ENCODE measurements at places on chromosomes 5 and 9.

- DNase-seq: no peak
Observed at GRCh38 chr5:96924016-96924443, 11.8 kb upstream of the LNPEP start.

GRCh38 chr9:32986971-32987370 lies 14.5 kb downstream of the APTX start:
- no peak for DNase-seq

DNA sequence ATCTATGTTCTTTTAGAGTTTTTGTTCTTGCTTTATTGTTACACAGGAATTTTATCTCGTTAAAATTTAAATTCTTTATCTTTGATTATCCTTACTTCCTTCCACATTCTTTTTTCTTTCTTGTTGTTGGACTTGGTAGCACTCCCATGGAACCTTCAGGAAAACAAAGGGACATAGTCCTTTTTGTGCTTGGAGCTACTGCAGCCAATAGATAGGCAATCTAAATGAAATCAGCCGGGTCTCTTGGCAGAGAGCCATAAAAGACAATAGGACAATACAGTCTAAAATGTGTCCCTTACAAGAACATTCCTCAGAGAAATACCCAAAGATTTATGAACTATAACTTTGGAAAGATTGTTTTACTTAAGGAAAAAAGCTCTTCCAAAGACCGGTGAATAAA lies 548.1 kb upstream of the C9orf72 start:
- DNase-seq: no peak

- no peak for DNase-seq
Observed at GRCh38 chr9:127953768-127954505, 16.3 kb upstream of the DPM2 start.

- DNase-seq: no peak
Observed at GRCh38 chr5:57408714-57409113, 73.9 kb downstream of the ACTBL2 start.

GRCh38 chr5:150487199-150488061 lies 20.5 kb upstream of the NDST1 start:
- DNase-seq: peak; percentile 27

GRCh38 chr9:37187713-37188439 lies 67.5 kb downstream of the ZCCHC7 start:
- DNase-seq: peak; percentile 70

DNA sequence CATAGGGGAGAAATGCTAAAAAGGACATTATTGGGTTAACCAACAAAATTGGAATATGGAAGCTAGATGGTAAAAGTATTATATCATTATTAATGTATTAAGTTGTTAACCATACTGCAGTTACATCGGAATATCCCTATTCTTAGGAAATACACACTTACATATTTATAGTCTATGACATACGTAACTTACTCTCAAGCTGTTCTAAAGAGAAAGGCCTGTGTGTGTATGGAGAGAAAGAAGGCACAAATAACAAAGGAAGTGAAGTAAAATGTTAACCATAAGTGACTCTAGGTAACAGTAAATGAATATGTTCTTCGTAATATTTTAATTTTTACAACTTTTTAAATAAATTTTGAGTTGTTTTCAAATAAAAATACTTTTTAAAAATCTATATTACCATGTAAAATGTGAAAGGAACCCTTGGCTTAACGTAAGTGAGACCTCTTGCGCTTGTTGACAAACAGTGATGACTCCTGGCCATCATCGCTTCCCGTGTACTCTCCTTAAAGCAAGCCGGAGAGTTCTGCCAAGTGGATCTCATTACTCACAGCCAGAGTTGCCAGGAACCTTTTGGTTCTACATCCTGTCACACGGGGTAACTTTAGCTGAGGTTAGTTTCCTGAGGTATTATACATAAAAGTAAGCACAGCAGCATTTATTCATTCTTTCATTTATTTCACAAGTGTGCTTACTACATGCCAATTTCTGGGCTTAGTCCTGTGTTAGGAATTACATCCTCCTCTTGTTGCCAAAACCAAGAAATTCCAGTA lies 165.4 kb downstream of the EPB41L4A start:
- no peak for DNase-seq

GRCh38 chr5:79237740-79238560 lies 2.0 kb downstream of the JMY start:
- no peak for DNase-seq

DNA sequence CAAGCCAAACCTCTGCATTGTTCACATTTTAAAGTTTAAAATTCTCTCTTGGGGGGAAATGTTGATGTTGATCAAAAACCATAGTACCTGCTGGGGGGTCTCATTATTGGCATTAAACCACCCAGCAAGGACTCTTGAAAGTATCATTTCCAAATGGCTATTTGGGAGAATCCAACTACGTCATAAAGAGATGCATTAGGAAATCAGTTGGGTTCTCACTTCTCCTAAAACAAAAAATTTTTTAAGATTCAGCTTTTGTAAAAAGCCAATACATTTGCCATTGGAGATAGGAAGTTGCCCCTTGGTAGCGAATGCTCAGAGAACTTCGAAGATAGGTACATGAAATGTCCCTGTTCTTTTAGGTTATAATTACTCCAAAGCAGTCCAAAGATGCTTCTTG lies 96.4 kb downstream of the GNAQ start:
- DNase-seq: no peak

All from MM.1S (cell line).